Islet precursor cell (in vitro differentiated cells): ENCODE measurements at places on chromosomes 12 and 14.

GRCh38 chr12:103778781-103779180, 62.3 kb downstream of the NT5DC3 start:
- DNase-seq = no peak

DNA sequence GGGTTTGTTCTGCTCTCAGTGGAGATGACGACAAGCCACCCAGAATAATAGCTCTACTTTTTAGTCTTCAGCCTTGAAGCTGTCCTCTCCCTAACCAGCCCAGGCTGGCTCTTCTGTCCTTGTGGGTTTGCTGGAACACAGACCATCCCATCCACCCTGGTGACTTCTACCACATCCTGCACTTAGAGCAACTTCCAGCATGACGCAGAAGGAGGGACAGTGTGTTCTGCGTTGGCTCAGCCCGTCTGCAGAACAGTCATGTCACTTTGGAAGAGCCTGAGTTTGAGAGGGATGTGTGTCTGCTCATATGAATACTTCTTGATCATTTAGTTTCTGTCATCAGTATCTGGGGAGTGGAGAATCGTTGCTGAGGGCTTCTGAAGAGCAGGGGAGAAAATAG, 198.0 kb downstream of the CACNA1C start:
- DNase-seq = no peak

- no peak for DNase-seq
Observed at GRCh38 chr12:130280231-130280630, 57.5 kb upstream of the PIWIL1 start.

- DNase-seq = no peak
Observed at GRCh38 chr12:57488402-57489156, 711 bp downstream of the MARS1 start.

GRCh38 chr12:130620281-130620680, 95.8 kb downstream of the RIMBP2 start:
- DNase-seq = peak; percentile 44

DNA sequence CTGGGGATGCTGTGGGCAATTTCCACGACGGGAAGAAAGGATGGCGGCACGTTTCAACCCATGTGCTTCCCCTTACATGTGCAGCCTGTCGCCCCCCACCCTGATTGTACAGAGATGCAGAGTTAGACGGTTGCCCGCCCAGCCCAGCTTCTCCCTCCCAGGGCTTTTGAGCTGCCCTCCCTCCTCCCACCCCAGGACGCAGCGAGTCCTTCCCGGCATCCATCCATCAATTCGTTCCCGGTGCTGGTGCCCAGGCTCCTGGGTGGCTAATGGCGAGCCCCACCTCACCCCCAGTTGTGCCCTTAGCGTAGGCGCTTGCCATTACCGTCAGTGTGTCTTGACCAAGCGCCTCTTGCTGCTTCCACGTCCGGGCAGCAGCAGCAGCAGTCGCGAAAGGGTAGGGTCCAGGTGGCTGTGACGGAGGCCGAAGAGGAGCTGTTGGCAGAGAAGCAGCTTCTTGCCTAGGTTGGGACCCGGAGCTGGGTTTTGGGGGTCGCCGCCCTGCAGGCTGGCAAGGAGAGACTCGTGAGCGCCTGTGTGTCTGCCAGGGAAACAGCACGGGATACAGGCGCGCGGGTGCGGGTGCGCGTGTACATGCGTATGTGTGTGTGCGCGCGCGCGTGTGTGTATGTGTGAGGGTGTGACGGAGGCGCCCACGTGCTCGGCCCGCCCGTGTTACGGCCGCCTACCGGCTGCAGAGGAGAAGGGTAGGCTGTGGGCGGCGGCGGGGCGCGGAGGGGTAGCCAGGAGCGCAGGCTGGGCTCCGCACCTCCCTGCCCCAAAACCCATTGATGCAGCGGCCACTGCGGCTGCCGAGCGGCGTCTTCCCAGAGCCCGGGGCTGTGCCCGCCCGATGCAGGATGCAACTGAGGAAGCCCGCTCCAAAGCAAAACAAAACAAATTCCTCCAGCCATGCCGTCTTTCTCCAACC, at the start of gene SLC6A15:
Gene SLC6A15 (minus strand): TSS at position 602 of the 931 bp plus-strand sequence. CDS start 20,679 bp downstream, outside the sequence.
- peak; percentile 95 for DNase-seq

GRCh38 chr14:71651228-71651627, 281.0 kb upstream of the RGS6 start:
- DNase-seq = no peak

DNA sequence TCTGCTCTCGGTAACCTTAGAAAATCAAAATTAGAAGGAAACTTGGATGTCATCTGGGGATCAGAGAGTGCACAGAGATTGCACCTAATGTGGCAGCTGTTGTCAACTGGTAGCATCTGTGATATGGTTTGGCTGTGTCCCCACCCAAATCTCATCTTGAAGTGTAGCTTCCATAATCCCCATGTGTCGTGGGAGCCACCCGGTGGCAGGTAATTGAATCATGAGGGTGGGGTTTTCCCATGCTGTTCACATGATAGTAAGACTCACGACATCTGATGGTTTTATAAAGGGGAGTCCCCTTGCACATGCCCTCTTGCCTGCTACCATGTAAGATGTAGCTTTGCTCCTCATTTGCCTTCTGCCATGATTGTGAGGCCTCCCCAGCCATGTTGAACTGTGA, 127.7 kb upstream of the SRRM4 start:
- DNase-seq = no peak

GRCh38 chr14:79699206-79699605, 512.1 kb downstream of the DIO2 start:
- no peak for DNase-seq

- DNase-seq = no peak
Observed at GRCh38 chr12:38386205-38386985, 69.8 kb downstream of the ALG10B start.

DNA sequence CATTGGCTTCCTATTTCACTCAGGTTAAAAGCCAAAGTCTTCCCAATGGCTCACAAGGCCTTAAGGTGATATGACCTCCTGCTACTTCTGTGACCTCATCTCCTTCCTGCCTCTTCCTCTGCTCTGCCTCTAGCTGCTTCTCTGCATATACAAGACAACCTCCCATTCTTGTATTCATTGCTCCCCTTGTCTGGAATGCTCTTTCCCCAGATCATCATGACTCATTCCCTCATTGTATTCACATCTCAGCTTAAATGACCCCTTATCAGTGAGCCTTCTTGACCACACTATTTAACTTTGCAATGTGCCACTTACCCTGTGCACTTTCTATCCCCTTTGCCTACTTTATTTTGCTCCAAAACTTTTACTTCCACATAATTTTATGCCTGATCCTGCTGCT, 90.2 kb downstream of the PPP1R12A start:
- peak; percentile 96 for DNase-seq

GRCh38 chr14:67413806-67414769, 2.1 kb upstream of the PLEK2 start:
- peak; percentile 98 for DNase-seq

GRCh38 chr14:93643127-93643526, 145.2 kb downstream of the PRIMA1 start:
- no peak for DNase-seq

DNA sequence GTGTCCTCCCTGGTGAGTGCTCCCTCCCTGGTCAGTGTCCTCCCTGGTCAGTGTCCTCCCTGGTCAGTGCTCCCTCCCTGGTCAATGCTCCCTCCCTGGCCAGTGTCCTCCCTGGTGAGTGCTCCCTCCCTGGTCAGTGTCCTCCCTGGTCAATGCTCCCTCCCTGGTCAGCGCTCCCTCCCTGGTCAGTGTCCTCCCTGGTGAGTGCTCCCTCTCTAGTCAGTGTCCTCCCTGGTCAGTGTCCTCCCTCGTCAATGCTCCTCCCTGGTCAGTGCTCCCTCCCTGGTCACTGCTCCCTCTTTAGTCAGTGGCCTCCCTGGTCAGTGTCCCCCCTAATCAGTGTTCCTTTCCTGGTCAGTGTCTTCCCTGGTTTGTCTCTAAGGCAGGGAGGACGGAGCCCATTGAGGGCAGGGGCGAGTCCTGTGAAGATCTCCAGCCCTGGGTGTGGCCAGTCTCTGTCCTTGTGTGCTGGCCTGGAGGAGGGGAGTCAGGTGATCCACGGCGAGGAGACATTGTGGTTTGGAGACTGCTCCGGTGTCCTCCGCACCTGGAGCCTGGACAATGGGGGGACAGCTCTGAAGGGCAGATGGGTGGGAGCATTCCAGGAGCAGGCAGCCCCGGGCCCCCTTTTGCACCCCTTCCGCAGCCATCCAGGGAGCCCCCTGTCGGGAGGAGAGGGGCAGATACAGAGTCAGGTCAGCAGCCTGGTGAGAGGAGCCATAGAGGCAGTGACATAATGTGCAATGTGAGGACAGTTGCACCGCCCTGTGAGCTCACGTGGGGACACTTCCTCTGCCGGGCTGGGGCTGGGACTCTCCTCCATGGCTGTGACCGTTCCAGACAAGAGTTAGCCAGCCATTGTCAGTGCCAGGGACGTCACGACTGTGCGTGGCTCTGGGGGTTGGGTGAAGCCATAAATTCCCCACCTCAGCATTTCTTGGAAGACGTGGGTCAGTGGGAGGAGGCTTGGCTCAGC, 93.4 kb downstream of the ADGRD1 start:
- no peak for DNase-seq

- peak; percentile 45 for DNase-seq
Observed at GRCh38 chr12:5921027-5921909, 23.8 kb downstream of the ANO2 start.

DNA sequence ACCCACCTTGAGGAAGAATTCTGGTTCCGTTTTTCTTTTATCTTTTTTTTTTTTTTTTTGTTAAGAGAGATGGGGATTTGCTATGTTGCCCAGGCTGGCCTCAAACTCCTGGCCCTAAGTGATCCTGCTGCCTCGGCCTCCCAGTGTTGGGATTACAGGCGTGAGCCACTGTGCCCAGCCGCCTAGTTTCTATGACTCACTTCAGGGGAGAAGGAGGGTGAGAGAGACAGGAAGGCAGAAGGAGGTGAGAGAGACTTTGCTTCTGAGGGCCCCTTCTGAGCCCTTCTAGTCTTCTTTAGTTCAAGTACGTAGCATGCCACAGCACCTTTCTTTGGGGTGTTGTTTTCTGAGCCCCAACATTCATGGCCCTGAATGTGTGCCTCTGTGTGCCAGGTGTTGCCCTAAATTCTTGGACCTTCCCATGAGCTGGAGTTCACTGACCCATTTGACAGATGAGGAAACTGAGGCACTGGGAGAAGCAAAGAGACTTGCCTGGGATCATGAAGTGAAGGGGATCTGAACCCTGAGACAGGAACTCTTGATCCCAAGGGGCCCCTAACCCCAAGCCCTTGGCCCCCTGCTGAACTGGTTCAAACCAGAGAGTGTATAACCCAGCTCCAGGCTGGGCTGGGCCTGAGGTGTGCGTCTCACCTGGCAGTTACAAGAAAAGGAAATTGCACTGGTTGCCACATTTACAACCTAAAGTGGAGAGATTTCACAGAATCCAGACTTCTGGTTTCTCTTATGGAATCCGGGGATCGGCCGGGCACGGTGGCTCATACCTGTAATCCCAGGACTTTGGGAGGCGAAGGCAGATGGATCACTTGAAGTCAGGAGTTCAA, 20.8 kb downstream of the SH2B3 start:
- no peak for DNase-seq

- no peak for DNase-seq
Observed at GRCh38 chr12:53338916-53339315, 2.8 kb upstream of the SP7 start.

DNA sequence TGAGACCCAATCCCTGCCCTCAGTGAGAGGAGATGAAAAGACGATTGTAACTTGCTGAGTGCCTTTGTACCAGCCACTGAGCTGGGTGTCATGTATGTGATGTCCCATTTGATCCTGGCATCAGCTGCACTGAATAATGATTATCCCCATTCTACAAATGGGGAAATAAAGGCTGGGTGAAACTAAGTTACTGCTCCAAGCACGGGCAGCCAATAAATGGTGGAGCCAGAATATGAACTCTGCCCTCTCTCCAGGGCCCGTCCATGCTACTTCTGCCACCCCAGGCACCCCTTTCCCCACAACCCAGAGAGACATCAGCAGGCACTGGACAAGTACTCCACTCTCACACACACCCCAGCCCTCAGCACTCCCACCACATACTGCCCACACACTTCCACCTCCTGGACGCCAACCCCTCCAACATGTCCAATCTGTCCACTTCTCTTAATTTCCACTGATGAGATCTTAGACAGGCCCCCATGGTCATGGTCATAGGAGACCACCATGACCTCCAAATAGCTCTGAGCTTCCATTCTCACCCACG, 115.8 kb downstream of the DICER1 start:
- DNase-seq = peak; percentile 40

DNA sequence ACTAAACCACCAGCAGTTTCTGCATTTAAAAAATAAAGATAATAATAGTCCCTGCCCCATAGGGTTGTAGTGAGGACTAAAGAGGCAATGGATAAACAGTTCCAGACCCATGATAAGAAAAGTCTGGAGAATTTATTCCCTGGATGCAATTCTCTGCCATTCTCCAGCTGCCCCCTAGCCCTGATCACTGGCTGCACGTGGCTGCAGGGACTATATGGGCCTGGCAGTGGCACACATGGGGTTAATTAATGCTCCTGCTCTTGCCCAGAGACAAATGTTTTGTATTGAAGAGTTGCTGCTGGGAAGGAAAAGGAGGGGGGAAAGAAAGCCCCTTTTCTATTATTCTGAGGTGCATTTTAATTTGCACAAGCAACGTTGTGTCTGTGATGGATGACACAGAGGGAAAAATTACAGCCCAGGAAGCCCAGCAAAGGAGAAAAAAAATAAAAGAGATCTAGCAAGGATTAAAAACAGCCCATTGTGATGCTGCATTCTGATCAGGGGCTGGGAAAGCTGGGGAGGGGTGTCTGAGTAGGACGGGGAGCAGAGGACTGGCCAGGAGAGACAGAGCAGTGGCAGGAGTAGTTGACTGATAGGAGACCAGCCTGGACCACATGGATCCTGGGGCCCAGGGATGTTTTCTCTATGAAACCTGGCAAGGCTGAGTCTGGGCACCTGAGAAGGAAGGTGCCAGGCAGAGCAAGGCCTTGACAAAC, 149.3 kb downstream of the ESRRB start:
- DNase-seq = no peak

DNA sequence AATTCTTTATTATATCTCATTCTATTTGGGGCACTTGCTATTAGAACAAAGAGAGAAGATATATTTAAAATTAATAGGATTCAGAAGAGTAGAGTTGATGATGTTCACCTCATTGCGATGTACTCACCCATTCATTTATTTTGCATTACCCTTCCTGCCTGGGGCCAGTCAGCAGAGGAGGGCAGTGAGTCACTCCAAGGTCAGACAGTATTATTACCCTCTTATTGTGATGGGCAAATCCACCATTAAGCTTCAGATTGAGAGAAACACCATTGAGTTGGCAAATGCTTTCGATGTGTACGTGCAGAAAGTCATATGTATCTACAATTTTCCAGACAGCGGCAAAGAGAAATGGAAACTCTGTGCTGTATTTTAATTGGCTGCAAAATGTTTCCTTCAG, 134.2 kb downstream of the BICD1 start:
- no peak for DNase-seq
